ENCODE measurements at places on chromosomes 11 and 22.

DNA sequence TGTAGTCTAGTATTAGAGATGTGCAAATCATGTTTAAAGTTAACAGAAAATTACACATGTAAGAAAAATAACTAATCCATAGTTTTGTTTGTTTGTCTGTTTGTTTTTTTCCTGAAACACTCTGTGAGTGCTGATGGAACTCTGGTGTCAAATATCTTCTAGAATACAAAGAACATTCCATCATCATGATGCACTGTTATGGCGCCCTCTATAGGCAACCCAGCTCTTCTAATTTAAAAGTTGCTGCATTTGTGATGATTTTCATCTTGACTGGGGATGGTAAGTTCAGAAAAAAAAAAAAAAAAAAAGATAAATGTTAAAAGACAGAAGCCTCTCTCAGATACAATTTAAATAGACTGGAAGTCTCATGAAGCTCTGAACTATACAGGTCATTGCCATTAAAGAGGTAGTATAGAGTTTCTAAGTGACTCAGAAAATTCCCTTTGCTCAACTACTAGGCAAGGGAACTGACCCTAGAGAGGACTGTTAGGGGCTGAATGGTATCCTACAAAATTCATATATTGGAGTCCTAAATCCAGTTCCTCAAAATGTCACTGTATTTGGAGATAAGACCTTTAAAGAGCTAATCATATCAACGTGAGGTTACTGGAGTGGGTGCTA, 597.2 kb upstream of the ANO3 start:
- DNase-seq, result no peak

- DNase-seq, result no peak
Measured at GRCh38 chr22:47307326-47307725, 544.9 kb downstream of the TBC1D22A start.

GRCh38 chr11:117771197-117771596, 25.8 kb downstream of the DSCAML1 start:
- DNase-seq, result no peak

DNA sequence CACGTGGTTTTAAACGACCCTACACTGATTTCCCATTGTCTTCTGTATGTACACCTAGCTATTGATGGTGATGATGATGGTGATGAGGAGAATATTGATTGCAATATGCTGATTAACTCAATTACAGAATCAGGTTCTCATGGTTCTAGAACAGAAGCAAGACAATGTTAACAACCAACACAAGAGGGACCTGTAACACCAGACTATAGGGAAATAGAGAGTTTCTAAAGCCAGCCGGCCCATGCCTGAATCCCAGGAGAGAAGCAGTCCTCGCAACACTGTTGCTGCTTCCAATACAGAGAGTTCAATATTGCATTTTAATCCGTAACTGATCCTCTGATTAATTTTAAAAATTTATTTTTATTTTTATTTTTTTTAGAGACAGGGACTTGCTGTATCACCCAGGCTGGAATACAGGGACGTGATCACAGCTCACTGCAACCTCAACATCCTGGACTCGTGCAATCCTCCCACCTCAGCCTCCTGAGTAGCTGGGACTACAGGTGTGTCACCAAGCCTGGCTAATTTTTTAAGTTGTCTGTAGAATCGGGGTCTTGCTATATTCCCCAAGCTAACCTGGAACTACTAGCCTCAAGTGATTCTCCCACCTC, 22.2 kb upstream of the UBASH3B start:
- DNase-seq, result no peak

DNA sequence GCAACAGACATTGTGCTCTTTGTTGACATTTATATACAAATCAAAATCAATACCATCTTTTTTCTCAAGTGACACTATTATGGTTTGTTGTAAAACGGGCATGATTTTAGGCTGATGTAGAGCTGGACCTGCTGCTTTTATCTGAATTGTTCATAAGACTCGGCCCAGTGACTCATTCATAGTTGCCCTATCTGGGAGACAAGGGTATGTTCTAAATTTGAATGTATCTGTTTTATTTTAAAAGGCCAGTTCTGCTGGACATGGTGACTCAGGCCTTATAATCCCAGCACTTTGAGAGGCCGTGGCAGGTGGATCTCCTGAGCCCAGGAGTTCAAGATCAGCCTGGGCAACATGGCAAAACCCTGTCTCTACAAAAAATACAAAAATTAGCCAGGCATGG, 39.3 kb downstream of the CEP295 start:
- no peak for DNase-seq

GRCh38 chr11:107752949-107753822, 41.3 kb upstream of the SLN start:
- no peak for DNase-seq

- no peak for DNase-seq
Measured at GRCh38 chr22:19357270-19358105, 66.0 kb upstream of the CLTCL1 start.

- no peak for DNase-seq
Measured at GRCh38 chr11:86637988-86638387, 34.4 kb downstream of the ME3 start.

DNA sequence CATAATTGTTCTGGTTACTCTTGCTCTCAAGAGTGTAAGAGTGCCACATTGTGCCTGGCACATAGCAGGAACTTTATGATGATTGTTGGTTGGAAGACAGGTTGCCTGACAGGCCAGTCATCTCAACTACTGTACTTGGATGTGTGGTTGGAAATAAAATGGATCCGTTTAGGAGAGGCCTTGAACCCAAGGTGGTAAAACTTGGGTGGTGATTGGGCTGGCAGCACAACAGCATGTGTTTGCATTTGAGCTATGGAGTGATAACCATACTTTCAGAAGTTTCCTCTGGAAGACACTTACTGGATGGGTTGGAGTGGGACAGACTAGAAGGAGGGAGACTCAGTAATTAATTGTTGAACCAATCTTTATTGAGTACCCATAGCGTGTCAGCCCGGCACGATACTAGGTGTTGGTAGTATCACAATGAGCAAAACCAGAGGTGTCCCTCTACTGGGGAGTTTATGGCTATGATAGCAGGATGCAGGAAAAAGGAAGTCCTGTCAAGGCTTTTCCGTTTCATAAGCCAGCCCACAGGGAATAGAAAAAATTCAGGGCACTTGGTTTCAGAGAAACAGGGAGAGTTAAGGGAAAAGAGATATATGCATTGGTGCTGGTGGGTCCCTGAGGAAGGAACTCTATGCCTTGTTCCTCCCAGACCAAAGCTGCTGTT, 3.1 kb upstream of the TMEM109 start:
- DNase-seq, result no peak
